Stimulated activated CD4-positive, alpha-beta T cell treated with anti-CD3 and anti-CD28 coated beads, Interleukin-15, amount 100 ng/mL, for 24 hours (primary cell): ENCODE measurements at places on chromosomes 6 and 20.

GRCh38 chr6:39062014-39062740, 13.6 kb downstream of the GLP1R start:
- no peak for DNase-seq

- no peak for DNase-seq
These were observed 3.4 kb upstream of the TMEM30A start for GRCh38 chr6:75288023-75288422.

DNA sequence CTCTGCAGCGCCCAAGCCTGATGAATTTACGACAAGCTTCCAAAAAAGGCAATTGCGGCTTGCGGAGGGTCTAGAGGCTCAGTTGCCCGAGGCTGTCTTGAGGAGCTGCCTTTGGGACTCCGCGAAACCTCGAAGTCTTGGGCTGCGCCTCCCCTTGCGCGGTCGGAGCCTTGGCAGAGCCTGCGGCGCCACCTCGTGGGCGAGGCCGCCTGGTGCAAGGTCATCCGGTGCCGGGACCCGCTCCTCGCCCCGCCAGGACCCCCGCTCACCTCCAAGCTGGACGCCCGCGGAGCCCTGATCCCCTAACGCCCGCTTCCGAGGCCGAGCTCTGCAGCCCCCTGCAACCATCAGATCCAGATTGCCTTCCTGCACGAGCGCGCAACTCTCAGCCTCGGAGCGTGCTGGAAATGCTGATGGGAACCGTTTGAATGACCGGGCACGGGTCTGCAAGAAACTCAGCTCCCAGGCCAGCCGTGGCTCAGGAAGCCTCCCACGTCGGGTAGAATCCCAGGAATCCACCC, 14.9 kb upstream of the FAM210B start:
- peak; percentile 65 for DNase-seq

GRCh38 chr6:138521790-138522189, 22.5 kb upstream of the NHSL1 start:
- DNase-seq, result no peak

DNA sequence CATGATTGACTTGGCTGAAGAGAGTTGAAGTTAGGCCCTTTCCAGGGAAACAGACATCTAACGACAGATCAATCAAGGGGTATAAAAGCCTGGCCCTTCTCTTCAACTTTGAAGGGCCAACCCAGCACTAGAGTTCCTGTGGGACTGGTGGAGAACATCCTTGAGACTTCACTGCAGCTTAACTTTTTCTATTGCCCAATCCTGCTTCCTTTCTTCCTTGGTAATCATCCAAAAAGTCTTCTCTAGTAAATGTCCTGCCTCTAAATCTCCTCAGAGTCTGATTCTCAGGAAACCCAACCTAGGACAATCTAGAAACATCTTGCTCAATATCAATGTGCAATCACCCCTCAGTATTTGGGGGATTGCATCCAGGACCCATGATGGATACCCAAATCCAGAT, 1.9 kb downstream of the MKKS start:
- DNase-seq, result no peak

DNA sequence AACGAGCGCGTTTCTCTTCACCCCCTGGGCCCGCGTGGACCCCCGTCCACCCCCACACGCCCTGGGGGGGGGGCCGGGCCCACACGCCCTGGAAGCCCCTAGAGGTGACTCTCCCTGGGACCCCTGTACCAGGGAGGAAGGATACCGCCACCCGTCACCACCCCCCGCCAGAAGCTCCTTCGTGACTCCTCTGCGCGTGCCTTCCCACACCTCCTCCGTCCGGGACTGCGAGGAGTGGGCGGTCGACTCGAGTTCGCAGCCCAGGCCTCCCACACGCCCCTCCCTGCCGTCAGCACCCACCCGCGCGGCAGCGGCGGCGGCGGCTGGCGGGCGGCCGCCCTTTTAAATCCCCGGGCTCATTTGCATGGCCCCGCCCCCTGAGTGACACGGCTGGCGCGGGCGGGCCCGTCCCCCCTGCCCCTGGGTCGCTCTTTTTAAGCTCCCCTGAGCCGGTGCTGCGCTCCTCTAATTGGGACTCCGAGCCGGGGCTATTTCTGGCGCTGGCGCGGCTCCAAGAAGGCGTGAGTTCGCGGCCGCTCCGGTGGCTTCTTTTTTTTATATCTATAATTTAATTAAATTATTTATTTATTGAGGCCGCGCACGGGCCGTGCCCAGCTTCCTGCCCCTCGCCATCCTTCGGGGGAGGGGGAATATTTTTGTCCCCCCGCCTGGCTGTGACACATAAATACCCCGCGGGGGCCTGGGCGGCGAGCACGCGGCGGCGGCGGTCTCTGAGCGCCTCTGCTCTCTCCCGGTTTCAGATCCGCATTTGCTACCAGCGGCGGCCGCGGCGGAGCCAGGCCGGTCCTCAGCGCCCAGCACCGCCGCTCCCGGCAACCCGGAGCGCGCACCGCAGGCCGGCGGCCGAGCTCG, at the start of gene HMGA1:
TSS of gene HMGA1 (plus strand) at position 431 of the 873 bp plus-strand sequence. CDS start 3,908 bp downstream, outside the sequence.
- DNase-seq, result peak; percentile 94

- no peak for DNase-seq
These were observed 13.1 kb downstream of the UTRN start for GRCh38 chr6:144298194-144298593.

DNA sequence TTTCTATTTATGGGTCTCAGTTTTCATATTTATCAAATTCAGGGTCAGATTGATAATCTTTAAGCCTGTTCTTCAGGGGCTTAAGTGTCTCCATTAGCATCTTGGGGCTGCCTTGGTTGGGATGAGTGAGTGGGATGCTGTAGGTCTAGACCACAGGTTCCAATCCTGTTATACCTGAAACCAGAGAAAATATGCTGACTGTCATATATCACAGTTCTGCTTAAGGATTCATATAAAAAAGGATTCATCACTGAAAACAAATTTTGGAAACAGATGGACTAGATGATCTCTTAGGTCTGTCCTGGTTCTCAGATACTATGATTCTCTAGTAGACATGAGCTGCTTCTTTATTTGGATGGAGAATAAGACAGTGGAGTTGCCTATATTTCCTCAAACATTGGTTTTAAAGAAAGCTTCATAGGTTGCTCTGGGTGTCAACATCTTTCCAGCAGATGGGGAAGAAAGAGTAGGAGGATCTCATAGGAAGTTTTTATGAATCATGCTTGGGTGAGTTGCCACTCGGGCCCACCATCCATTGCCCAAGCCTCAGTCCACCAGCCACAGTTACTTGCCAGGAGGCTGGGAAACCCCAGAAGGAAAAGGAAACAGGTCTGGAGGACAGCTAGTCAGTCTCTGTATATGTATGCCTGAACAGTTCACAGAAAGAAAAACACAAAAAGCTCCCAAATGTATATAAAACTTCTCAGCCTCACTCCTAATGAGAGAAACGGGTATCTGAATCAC, 42.9 kb upstream of the MAP7 start:
- no peak for DNase-seq
